ENCODE measurements at places on chromosomes 1 and 21.

DNA sequence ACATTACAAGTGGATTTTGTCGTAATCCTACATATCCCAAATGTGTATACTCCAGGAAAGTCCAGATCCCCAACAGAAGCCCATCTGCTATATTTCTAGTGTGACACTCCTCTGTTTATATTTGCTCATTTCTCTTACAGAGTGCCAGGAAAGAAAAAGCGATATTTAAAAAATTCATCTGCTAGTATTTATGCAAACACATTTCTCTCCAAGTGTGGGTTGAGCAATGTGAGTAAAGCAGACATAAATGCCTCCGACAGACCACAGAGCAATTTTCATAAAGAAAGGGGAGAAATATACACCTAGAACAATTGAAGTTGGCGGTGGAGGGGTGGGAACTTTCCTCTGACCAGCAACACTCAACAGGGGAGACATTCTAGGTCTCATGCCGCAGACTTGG is 22.2 kb upstream of the RAP1A start:
- DNase-seq: no peak

DNA sequence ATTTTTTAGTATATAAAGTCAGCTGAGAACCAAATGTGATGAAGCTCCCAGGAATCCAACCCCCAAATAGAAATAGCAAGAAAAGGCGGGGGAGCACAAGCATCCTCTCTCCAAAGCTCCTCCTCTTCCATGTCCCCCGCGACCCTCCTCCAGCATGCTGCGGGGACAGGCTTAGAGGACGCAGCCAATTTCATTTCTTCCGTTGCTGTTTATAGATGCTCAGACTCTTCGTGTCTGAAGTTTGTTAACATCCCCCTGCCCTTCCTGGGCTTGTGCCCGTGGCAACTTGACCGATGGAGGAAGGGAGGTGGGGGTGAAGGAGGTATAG is 754 bp upstream of the NPPA start:
- DNase-seq: no peak

DNA sequence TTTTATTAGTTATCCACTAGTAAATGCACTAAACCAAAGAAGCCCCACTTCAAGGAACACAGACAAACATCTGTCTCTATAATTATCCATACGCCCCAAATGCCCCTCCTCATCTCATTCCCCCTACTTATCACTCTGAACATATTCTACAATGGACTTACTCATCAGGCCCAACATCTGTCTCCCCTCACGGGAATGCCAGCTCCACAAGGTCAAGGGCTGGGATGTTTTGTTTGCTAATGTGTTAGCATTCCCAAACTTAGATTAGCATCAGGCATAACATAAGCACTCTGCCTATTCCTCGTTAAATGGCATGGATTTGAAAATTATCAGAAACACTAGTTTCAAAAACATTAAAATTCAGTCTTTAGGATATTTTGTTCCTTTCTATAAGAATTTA is 279.5 kb downstream of the DSCAM start:
- no peak for DNase-seq

DNA sequence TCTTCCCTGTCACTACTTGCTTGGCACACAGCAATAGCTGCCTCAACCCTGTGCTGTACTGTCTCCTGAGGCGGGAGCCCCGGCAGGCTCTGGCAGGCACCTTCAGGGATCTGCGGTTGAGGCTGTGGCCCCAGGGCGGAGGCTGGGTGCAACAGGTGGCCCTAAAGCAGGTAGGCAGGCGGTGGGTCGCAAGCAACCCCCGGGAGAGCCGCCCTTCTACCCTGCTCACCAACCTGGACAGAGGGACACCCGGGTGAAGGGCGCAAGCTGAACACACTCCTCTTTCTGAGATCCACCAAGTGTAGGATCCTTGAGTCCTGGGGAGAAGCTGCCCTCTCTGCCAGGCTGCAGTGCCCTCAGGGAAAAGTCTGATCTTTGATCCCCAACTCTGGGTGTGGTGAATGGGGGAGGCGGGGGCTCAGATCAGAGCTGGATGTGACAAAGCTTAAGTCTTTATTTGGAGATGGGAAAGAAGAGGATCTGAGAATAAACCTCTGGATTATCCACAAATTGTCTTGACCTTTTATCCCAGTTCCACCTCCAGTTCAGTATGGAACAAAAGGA is 1.2 kb downstream of the RXFP4 start:
- DNase-seq: no peak

DNA sequence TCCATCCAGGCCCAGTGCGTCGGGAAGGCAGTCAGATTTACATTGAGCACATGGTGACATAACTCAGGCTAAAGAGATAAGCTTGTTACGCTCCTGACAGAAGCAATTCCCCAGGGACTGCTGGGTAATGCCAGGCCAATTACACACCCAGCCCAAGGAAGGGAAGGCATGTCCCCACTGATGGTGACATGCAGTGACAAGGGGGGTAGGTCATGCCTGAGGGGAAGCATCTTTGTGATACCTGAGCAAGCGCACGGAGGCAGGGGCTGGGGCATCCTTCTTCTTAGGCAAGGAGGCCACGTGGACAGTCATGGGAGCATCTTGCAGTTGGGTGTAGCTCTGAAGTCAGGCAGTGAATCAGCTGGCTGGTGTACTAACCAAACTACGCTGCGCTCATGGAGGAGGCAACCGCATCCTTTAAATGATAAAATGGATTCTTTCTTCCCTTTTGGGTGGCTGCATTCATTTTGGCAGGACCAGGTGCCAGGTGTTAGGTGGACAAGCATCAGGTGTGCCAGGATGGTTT is 39.6 kb upstream of the GRIK3 start:
- no peak for DNase-seq

DNA sequence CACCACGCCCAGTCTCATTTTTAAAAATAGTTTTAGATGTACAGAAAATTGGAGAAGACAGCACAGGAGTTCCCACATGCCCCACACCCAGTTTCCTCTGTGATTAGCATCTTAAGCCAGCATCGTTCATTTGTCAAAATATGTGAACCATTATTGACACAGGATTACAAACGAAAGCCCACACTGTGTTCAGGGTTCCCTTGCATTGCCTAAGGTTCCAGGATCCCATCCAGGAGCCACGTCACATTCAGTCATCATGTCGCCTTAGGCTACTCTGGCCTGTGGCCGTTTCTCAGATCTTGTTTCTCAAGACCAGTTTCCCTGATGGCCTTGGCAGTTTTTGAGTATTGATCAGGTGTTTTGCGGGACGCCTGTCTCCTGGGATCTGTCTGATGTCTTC is 34.7 kb upstream of the TNFRSF1B start:
- DNase-seq: peak; percentile 65

All from right cardiac atrium (tissue), 5 donors.